MCF 10A (cell line): ENCODE measurements at places on chromosomes 11 and 22.

DNA sequence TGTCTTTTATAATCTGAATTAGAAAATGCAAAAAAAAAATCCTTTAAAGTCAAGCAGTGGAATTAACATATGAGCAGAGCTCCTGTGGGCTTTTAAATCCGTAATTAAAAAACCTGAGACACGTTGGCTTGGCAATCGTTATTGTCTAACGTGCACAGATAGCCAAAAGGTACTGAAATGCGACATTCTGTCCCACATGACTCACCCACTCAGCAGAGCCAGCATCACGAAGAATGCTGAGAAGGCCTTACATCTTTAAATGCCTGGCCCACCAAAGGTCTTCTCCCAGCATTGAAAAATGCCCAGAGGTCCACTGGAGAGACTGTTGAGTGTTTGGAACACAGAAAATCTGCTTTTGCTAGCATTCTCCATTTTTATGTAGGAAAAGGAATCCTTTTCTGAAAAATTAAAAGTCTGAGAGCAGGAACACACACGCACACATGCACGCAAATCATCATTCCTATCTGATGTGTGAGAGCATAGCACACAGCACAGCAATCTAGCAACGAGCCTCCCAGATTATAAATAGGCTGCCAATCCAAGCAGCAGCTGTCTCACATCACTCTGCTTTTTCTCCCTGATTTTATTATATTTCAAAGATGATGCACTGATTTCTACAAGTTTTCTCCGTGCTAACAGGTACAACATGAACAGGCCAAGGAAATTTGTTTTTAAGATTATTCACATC is 94.5 kb downstream of the PHF21A start:
- DNase-seq = no peak

GRCh38 chr22:49140911-49141665 is 686.6 kb downstream of the BRD1 start:
- no peak for DNase-seq

GRCh38 chr11:48263423-48263911 is at the start of gene OR4X1:
TSS of gene OR4X1 (plus strand) at chr11:48263861. CDS start at chr11:48263861, 0 bp downstream.
- no peak for DNase-seq

DNA sequence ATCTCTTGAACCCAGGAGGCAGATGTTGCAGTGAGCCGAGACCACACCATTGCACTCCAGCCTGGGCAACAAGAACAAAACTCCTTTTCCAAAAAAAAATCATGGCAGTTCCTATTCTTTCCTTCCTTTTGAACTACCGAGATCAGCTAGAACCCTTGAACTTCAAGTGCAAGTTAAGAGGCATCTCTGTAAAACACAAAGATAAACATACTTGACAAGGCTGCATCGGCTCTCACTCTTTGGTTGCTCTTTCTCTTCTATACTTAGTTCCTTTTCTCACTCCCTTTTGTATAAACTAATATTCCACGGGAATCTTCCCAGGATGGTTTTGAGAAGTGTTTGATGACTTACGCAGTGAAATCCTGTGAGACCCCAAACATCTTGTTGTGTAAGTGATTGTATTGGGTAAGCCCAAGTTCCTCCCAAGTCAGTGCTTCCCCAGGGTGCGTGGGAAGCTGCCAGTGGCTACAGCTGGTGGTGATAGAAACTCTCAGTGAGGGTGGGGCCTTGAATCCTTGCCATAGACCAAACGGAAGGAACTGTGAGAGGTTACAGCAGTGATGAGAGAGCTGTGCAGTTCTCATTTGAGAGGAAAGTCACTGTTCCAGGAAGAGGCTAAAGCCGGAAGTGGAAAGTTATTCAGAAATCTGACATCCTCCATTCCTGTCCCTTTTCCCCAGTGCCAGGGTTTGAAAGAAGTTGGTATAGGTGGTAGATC is 24.1 kb upstream of the CDC42EP2 start:
- DNase-seq = peak; percentile 95

GRCh38 chr11:131295986-131296385 is 74.4 kb upstream of the NTM start:
- DNase-seq = no peak

DNA sequence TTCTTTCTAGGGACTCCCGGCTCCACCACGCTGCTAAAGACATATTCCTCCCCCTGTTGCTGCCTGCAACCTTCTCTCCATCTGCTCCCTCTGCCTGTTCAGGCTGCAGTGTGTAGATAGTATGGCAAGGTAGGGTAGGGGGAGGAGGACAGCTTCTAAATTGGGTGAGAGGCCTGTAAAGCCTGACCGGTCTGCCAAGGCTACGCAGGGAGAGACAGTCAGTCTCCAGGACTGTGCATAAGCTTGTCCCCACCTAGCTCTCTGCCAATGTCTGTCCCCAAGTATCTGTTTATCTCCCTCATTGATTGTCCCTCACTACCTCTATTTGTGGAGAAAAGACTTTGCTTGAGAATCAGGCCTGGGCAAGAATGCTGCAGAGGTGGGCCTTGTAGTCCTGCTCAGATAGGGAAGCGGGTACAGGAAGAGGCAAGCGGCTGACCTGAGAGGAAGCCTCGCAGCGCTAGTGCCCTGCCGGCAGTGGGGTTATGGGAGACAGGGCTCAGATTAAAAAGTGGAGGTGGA is 871 bp upstream of the SEZ6L start:
- DNase-seq = no peak

DNA sequence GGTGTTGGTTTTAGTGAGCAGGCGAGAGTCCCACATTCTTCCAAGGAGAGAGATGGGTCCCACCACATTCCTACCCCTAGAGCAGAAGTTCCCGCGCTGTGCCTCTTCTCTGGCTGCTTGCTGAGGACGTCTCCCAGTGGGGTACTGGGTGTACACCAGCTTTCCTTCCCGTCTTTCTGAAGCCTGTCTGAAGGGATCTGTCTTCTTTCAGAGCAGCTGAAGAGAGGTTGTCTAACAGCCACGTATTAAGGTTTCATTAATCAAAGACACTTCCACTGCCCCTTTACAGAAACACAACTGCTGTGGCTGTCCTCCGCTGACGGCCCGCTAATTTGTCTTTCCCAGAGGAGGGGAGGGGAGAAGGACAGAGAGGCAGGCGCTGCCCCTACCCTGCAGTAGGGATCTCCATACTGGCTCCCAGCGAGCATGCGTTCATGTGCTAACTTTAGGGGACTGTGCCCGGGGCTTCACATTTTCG is 56.0 kb downstream of the ZBTB16 start:
- no peak for DNase-seq

DNA sequence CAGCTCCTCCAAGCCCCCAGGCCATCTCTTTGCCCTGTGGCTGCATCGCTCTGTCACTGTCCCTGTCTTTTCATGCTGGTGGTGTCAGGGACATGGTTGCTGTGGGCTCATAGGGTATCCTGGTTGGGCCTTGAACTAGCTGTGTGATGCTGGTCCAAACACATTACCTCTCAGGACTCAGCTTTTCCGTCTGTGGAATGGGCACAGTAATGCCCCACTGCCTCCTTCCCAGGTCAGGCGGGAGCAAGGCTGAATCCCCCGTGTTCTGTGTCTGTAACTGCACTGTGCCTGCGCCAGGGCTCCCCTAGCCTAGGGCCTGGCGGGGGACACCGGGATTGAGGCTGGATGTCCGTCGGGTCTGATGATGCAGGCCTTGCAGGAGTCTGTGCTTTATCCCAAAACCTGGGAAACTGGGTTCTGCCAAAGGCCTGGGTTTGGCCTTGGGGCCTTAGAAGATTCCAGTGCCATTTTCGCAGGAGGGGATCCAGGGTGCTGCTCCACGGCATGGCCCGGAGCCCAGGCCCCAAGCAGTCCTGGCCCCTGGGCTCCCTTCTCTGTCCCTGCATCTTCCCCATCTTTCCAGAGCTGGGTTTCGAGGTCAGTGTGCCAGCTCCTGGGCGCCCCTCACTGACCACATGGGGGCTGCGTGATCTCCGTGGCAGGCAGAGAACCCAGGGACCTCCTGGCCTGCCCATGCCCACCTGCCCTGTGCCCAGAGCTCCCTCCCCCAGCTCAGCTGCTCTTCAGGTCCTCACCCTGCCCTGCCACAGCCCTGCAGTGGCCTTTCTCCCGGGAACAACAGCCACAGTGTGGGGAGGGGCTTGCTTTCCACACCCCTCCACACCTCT is 32.7 kb upstream of the CELSR1 start:
- DNase-seq = no peak

DNA sequence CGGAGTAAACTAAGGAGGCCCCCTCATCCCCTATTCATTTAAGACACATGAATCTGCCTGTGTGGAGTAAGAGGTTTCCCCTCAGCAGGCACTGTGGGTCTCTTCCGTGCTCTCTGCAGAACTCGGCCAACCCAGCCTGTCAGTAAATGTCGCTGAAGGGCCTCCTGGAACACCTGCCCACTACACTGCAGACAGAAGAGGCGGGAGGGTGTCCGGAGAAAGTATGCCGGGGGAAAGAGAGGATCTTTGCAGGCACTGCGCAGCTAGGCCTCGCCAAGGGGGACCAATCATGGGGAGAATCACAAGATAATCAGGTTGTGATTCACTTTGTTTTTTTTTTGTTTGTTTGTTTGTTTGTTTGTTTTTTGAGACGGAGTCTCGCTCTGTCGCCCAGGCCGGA is 110.8 kb downstream of the MORC2 start:
- no peak for DNase-seq

DNA sequence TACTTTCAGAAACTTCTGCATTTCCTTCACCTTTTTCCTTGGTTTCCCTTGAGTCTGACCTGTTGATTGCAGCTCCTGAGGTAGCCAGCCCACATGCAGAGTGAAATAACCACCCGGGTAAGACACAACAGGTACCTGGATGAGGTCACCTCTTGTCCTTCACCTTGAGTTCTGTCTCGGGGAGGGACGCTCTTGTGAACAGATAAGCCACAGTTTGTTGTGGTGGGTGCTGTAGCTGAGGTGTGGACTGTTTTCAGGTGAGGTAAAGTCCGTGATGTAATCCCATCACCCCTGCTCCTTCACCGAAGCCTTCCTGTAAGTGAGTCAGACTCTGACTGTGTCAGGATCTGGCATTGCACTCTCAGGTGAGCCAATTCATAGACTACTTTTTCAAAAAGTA is 183.1 kb downstream of the NAV2 start:
- peak; percentile 65 for DNase-seq

- DNase-seq = no peak
Observed at GRCh38 chr11:112273066-112273465, 12.4 kb upstream of the PLET1 start.

DNA sequence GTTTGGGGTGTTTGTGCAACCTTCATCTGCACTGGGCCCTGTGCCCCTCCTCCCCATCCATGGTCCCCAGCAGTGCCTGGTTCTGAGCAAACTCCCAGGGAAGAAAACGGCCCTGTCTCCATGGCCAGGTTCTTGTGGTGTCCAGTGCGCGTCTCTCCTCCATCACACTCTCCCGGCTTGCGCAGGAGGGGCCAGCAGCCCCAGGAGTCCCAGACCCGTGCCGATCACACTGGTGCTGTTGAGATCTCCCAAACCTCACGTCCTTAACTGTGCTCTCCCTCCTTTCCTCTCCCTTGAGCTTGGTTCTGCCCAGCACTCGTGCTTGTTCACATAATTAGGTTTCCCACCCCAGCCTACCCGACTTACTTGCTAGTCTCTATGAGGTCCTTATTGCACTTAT is 10.9 kb upstream of the GRK2 start:
- DNase-seq = no peak

GRCh38 chr22:45531441-45532234 is 29.0 kb downstream of the FBLN1 start:
- peak; percentile 67 for DNase-seq

- peak; percentile 22 for DNase-seq
Observed at GRCh38 chr11:28132548-28132947, 24.4 kb downstream of the METTL15 start.

- DNase-seq = peak; percentile 26
Observed at GRCh38 chr11:69791276-69792180, 16.4 kb upstream of the FGF4 start.

GRCh38 chr11:71527576-71528210 is 626 bp downstream of the KRTAP5-7 start:
- DNase-seq = no peak

DNA sequence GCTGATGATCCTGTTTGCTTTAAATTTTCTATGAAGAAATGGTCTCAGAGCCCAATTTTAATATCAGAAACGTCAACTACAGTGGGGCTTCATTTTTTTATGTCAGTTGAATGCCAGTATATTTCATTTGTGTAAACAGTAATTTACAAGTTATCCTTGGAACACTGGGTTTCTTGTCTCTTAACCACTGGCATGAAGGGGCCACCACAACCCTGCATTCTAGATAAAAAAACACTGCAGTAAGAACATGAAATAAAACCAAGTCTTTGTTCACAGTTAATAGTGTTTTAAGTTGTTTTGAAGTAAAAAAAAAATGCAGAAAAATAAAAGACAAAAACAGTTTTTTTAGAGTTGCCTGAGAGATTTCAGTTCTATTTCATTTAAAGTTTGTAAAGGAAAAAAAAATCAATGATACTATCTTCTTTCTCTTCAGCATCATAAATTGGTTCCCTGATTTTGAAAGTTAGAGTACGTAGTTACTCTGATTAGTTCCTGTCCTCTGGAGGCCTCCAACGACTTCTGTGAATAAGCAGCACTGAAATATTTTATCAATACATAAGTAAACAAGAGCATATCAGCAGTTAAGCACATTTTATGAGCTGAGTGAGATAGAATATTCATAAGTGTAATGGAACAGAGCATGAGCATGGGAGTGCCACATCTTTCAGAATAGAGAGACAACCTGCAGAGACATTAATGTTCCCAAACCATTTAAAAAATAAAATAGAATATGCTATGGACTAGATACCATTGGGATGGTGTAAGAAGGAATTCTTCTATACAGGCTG is 7.8 kb upstream of the DDI1 start:
- DNase-seq = no peak

DNA sequence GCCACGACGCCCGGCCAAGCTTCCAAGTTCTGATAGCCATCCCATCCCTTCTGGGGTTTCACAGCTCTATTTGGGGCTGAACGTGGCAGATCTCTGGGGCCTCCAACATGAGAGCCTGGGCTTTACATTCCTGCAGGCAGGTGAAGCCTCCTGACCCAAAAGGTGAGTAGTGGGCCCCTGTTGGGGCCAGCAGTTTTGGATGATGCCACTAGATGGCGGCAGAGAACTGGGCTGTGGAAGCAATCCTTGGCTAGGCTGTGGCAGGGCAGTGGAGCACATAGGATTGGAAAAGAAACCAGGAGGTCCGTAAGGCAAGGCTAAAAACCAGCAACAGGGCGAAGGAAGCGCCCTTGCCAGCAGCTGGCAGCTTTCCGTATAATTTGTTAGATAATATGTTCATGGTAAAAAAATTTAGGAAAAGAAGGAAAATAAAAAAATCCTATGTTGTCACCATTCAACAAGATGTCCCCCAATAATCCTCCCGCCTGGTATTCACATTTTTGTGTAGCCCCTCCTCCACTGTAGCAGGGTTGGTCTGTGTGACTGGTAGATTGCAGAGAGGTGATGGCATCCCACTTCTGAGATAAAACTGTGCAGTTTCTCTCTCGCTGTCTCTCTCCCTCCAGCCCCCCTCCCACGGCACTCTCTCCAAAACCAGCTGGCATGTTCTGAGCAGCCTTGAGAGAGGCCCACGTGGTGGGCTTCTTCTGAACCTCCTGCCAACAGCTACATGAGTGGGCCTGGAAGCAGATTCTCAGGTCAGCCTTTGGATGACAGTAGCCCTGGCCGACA is 43.6 kb upstream of the OR4B1 start:
- DNase-seq = peak; percentile 62

- no peak for DNase-seq
Observed at GRCh38 chr22:41598891-41599635, 9.4 kb upstream of the PMM1 start.
